ENCODE measurements at places on chromosomes 12 and 14.

- DNase-seq: no peak
These were observed 71.5 kb upstream of the CAPRIN2 start for GRCh38 chr12:30826276-30826675.

DNA sequence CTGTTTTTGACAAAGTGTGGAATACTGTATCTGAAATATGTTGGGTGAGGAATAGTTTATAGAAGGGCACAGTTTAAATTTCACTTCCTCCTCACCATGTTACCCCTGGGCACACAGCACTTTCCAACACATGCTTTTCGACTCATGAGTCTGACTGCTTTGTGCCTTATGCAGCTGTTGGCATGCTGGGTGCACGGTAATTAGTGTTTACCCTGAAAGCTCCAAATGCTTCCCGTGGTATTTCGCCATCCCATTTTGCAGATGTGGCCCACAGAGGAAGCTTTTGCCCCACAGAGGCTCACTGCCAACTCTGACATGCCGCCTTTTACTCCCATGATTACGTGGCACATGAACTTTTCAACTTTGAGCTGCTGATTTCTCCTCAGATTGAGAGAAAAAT lies 168.6 kb downstream of the PRKCH start:
- no peak for DNase-seq

GRCh38 chr14:103326078-103326477 lies 8.0 kb upstream of the EIF5 start:
- DNase-seq: no peak

DNA sequence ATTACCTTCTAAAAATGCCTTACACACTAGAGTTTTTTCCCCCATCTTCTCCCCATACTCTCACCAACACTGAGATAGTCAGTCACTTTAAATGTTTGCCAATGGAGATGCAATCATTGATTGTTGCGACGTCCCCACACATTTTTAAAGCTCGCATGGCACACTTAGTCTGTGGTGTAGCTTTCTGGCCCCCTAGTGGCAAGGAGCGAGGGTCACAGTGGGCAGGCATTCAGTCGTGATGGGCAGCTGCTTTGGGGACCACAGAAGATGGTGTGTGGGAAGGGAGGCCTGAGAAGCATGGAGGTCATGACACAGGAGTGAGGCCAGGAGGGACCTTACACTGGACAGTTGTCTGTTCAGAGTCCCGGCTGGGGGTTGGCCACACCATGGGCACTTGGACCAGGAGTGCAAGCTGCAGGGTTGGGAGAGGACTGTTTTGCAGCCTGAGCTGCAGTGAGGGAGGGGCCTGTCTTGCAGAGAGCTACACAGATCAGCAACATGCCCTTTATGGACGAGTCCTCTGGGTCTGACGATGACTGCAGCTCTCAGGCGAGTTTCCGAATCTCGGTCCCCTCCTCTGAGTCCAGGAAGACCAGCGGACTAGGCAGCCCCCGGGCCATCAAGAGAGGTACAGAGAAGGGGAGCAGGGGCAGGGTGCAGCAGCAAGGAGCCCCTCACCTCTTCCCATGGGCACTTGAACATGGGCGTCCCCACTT lies 28.6 kb downstream of the PIGH start:
- DNase-seq: peak; percentile 73

DNA sequence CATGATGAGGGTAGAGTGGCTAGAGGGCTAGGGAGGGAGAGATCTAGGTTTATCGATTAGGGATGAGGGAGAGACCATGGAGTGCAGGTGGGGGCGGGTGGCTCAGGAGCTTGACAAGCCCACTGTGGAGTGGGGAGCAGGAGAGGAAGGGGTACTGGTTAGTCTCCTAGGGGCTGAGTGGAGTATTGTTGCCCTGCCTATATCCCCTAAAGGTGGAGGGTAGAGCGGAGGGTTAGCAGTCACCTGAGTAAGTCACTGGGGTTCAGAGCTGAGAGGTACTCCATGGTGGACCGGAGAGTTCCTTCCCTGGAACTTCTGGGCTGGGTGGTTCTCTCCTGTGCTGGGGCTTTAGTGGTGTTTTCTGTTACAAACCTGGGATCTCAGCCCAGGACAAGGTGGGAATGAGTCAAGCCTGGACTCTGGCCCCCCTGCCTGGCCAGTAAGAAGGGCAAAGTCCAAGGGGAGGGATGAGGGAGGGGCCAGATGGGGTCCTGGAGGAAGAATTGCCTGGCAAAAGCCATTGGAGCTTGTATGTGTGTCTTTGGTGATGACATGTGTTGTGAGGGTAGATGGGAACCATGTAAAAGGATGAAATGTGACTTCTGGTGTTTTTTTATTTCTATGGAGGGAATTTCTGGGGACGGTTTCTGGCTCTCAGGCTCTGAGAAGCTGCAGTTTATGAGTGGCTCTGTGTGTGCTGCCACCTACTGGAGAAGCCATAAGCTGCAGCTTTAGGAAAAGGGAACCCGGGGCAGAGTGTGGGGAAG lies at the start of gene CIDEB:
Gene CIDEB (minus strand): TSS at position 403 of the 767 bp plus-strand sequence. CDS start 119 bp downstream, at position 284.
- DNase-seq: no peak

DNA sequence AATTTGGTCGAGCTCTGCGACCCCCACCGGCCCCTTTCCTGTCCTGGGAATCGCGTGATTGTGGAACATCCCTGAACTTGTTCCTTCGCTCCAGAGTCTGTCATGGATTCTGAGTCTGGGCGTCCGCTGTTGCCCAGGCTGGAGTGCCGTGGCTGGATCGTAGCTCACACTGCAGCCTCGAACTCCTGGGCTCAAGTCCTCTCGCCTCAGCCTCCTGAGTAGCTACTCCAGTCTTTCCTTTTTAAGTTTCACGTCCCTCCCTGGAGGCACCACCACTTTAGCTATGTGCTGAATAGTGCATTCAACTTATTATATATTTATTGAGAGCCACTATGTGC lies 698 bp downstream of the ACOT6 start:
- no peak for DNase-seq

DNA sequence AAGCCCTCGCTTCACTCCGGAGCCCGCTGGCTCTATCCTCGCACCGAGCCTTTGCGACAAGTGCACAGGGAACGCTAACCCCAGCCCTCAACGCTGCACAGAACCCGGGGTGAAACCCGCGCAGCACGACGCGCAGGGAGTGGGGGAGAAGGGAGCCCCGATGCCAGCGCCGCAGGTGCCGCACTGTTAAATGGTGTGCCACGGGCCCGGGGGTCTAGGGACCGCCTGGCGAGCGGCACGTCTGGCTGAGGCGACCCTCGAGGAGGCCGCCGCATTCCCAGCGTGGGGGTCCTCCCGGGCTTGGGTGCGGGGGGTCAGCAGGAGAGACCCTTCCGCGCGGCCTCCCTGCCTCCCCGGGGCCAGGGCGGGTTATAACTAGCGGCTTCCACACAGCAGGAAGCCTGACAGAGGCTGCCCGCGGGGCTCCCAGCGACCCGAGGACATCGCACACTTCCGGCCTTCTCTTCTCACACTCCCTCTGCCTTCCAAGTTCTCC lies 23.8 kb upstream of the LRTM2 start:
- DNase-seq: no peak

DNA sequence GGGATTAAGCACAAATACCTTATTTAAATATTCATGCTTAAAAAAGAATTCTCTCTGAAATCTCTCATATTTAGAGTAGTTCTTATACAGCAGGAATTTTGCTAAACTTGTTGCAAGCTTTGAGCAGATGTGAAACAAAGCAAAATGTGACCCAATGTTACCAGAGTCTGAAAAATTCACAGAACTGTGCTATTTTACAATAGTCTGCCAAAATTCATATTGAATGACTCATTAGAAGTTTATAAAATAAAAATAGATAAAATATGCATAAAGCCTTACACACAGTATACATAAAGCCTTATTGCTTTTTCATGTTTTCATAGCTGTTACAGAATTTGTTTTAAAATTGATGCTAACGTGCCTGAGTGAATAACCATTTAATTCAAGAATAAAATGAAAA lies 17.8 kb upstream of the RHOJ start:
- DNase-seq: no peak

DNA sequence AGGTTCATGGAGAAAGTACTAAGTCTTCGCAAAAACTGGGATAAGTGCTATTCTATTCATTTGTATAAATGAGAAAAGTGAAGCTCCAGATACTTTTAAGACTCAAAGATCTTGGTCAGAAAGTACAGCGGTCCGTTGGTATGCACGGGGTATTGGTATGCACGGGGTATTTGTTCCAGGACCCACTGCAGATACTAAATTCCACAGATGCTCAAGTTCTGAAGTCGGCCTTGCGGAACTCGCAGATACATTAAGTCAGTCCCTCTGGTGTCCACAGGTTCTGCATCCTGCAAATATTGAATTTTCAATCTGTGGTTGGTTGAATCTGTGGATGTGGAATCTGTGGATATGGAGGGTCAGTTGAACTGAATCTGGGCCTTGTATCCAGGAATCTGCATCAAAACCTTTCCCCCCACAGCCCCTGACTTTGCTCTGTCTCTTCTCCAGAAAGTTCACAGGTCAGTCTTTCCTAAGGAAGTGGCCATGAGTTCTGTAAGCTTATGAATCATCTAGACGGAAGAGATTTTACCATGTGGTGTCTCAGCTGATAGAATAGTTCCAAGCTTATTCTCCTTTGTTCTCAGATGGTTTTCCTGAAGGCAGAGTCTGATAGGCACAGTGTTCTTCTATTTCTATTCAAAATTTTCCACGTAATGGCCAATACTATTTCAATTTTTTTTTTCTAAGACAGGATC lies 274.7 kb downstream of the NEDD1 start:
- no peak for DNase-seq

DNA sequence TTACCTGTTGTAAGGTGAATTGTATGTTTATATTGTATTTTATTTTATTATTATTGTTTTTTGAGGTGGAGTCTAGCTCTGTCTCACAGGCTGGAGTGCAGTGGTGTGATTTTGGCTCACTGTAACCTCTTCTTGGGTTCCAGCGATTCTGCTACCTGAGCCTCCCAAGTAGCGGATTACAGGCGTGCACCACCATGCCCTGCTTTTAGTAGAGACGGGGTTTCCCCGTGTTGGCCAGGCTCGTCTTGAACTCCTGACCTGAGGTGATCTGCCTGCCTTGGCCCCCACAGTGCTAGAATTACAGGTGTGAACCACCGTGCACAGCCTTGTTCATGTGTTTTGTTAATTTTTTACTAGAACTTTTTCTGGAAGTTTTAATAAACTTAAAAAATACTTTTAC lies 3.8 kb downstream of the ATF7IP start:
- DNase-seq: no peak

GRCh38 chr12:14982562-14982961 lies 9.7 kb downstream of the PDE6H start:
- DNase-seq: no peak

GRCh38 chr14:31402764-31403439 lies 17.4 kb downstream of the HEATR5A start:
- no peak for DNase-seq

- DNase-seq: no peak
These were observed 146.4 kb upstream of the KRR1 start for GRCh38 chr12:75657831-75658230.

DNA sequence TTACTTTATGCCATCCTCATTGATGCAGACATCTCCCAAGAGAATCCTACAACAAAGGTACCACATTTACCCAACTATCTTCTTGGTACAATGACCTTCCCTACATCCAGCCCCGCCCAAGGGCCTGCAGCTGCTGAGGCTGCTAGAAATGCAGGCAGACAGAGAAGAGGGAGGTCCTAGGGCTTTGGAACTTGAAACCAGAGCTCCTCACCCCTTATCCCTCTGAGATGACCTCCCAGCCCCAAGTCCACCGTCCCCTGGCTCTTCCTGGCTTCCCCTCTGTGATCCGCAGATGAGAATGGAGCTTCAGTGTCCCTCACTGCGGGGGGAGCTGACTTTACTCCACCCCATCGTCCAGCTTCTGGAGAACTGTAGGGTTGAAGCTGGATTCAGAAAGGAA lies 1.6 kb upstream of the TNFRSF1A start:
- no peak for DNase-seq

DNA sequence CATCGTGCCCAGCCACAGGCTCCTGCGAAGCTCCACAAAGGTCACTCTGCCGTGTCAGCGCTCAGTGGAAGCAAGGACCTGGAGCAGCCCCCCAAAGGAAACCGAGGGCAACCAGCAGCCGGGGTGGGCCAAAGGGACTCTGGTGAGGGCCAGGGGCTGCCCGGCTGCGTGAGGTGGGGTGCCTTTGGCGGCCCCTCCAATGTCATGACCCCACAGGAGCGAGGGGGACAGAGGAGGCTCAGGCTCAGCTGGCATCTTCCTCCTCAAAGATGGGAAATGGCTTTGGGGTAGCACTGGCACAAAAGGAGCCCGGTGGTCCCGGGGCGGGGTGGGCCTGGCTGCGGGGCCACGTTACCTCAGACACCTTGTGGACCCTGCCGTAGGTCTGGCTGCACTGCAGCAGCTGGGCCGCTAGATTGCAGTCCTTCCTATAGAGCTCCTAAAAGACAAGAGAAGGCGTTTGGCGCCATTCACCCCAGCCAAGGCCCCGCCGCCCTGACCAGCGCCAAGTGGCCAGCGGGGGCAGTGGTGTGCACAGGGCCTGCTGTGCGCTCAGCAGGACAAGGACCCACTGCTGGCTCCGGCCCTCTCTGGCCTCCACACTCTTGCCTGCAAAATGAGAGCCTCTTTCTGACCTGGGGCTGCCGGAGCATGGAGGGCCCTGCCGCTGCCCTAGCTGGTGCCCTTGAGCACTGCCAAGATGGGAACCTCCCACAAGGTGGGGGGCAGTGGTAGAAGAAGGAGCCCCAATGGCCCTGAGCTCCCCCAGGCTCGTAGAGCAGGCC lies 46.9 kb downstream of the BEGAIN start:
- no peak for DNase-seq

DNA sequence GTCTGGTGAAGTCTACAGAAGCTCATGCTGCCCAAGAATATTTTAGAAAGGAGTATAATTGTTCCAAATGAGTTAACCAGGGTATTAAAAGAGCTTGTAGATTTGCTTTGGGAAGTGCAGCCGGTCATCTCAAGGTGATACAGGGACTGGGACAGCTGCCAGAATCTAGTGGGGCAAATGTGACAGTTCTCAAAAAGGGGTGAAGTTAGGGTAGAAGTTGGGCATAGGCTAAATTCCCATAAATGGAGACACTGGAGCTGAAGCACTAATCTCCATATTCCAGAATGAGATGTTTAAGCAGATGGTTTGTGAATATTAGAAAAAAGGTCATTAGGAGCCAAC lies 94.7 kb downstream of the ANO6 start:
- DNase-seq: no peak

DNA sequence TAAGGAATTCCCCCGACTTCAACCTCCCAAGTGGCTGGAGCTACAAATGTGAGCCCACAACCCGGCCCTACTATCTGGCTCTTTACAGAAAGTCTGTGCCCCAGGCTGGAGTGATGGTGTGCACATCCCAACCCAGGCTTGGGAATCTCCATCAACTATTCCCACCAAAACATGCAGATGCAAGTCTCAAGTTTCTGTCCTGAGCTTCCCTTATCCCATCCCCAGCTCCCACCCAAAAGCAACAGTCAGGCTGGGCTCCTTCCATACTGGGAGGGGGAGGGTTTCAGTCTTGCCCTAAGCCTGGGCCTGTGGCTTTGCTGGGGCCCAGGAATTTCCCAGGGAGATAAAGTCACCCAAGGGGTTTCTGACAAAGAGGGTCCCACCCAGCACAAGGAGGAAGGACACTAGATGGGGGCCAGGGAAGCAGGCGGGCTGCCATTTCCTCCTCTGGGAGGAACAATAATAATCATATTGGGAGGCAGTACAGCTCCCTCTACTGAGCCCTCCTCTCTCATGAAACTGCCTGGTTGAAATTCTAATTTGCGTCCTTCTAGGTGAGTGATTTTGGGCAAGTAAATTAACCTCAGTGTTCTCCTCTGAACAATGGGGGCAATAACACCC lies 8.0 kb downstream of the SLC8B1 start:
- no peak for DNase-seq

Data from NCI-H2107 (cell line).